ENCODE measurements at places on chromosomes 7 and 10.

DNA sequence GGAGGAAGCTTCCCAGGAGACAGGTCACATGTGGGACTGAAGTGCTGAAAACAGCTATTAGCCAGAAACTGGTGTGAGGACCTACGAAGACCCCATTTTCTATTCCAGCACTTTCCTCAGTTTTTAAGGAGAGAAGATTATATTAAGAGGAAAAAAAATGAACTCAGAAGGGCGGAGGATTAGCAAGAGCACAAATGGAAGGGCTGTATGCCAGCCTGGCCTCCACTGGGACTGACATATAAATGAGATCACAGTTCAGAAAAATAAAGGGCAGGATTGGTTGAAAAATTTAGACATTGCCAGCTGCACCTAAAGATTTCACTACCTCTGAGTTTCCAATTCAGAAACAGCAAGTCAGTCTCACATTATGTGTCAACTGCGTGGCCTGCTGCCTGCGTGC, 53.0 kb downstream of the GSDME start:
- no peak for DNase-seq

DNA sequence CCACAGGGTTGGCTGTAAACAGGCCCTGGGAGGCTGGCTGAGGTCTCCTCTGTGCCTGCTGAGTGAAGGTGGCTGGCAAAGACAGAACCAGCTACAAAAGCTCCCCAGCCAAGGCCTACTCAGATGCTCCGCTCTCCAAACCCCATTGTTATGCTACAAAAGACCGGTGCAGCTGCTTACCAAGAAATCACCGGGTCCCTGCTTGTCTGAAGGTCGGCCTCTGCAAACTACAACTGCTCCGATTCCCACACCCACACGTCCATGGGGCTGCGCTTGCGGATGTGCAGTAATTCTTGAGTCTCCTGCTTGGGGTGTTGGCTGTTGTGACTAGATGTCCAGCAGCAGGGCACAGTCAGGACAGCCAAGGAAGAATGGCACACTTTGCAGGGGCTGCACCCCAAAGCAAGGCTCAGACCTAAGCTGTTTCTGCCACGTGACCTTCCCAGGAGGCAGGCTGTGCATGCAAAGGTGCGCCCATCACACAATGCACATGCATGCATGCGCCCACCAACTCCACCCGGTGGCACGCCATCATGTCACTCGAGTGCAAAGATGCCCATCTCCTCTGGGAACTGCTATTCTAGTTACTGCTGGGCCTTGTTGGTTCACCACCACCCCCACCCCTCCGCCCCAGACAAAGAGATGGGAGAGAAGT, 97.8 kb downstream of the OAT start:
- no peak for DNase-seq

GRCh38 chr10:43365001-43365400, 6.4 kb upstream of the FXYD4 start:
- DNase-seq, result no peak

- no peak for DNase-seq
These were observed 599.3 kb upstream of the CELF2 start for GRCh38 chr10:10418387-10418786.

GRCh38 chr7:32075612-32076011, 5.4 kb upstream of the PDE1C start:
- no peak for DNase-seq

DNA sequence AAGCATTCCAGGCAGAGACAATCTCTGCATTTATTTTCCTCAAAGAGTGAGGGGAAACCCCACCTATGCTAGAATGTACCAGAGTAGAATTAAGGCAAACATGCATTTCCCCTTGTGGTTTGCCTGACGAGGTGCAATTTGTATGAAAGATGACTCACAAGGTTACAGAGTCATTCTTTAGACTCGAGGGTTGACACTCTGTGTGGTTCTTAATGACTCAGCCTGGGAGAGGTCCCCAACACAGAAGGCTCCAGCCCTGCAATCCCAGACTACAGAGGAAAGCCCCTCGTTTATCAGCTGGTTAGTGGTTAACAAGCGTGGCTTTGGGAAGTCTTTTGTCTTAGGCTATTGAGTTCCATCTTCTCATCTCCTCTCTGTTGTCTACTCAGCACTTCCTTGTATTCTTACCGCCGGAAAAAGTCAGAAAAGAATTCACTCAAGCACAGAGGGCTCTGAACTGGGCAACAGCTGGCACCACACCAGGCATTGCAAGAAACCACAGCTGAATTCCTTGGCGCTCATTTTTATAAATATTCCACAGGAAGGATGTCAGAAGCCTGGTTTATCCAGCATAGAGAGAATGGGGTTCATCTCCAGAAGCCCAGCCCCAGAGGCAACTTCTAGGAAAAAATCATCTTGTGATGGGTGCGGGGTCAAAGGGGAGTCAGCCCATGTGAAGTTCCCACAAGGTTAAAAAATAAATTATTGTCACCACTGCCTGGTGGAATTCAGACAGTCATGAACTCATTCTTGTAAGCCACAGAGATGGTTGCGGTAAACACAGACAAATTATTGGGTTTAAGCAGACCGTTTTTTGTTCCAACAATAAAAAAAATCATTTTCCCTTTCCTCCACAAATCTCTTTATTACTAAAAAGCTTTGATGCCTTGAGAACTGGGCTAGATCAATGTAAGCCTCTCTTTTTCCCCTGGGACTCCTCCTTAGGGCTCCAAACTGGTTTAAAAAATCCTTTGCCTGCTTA, 24.5 kb upstream of the SVIL start:
- DNase-seq, result peak; percentile 94

DNA sequence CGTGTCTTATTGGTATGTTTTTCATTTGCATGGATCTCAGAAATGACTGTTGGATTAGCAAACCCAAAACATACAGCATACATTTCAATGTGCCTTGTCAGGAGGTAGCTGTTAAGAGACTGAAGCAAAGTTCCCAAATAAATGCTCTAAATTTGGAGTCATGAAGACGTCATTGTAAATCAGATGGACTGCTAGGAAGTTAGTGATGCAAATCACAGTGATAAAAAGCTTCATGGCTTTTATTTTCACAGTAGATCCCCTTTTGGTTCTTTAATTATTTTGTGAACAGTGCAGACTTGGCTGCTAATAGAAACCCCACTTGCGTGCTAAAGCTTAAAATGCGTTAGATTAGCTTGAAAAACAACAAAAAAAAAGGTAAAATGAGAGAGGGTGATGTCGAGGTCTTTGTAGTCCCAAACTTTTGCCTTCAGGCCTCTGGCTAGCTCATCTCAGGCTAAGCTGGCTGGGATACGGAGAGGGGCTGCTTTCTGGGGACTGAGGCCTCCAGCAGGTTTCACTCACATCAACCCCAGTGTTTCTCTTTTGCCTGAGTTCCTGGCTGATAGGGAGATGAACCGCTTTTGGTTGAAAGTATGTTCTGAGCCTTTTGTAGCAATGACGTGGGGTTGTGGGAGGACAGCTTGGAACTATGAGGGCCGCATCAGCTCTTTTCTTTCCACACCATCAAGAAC, 107.1 kb upstream of the CDCA7L start:
- DNase-seq, result no peak

DNA sequence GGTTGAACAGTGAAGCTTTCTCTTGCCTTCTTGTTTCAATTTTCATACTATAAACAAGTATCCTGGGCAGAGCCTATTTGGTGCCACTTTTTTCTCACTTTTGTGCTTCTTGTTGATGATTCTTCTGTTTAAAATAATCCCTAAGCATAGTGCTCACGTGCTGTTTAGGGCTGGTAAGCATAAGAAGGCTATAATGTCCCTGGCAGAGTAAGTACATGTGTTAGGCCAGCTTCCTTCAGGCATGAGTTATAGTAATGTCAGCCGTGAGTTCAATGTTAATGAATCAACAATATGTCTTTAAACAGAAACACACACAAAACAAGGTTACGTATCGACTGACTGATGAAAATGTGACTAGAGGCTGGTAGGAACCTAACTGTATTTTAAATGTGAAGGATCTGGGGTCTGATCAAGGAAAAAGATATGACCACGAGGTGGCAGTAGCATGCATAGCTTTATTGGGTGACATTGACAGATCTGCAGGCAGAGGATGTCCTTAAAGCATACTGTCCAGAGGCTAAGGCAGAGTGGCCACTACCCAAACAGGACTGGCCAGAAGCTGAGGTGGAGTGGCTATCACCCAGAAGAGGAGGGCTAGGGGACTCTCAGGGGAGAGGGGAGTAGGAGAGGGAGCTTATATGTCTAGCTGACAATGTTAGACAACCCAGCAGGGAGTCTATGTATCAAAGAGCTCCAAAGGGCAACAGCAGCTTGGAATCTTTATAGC, 113.7 kb downstream of the BRAF start:
- DNase-seq, result peak; percentile 71

GRCh38 chr7:116213361-116214130, 3.2 kb downstream of the TES start:
- no peak for DNase-seq
